T1000 (cell line): ENCODE measurements at places on chromosomes 13 and 19.
A peak's percentile ranks its signal among the peaks of the same experiment; 100 is the strongest.

- DNase-seq = no peak
These were observed 54.0 kb upstream of the POSTN start for GRCh38 chr13:37652596-37652995.

DNA sequence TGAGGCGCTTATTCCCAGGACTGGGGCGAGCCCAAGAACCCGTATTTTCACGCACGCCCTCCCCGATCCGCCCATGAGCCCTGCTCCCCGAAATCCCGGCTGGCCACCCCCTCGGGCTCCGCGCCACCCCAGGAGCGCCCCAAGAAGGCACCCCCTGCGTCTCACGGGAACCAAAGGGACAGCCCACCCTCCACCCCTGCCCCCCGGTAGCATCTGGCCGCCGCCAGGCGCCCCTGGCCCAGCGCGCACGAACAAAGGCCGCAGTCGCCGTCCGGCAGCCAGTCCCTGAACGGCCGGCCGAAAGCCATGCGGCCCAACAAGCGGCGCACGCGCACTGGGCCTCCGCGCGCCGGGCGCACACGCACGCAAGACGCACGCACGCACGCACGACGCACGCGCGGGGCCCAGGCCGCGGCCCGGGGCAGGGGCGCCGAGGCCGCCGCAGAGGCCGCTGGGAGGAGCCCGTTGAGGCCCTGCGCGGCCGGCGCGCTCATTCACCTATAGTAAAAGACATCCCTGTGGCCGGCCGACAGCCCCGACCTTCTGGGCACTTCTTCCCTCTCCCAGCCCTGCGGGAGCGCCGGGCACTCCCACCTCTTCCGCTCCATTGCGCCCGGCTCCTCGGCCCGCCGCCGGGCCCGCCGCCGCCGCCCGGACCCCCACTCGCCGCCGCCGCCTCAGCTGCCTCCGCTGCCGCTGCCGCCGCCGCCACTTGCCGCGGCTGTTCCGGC, 476 bp downstream of the MBD3 start:
- DNase-seq = peak; percentile 87

GRCh38 chr13:78649997-78650716, 8.8 kb downstream of the OBI1 start:
- no peak for DNase-seq

DNA sequence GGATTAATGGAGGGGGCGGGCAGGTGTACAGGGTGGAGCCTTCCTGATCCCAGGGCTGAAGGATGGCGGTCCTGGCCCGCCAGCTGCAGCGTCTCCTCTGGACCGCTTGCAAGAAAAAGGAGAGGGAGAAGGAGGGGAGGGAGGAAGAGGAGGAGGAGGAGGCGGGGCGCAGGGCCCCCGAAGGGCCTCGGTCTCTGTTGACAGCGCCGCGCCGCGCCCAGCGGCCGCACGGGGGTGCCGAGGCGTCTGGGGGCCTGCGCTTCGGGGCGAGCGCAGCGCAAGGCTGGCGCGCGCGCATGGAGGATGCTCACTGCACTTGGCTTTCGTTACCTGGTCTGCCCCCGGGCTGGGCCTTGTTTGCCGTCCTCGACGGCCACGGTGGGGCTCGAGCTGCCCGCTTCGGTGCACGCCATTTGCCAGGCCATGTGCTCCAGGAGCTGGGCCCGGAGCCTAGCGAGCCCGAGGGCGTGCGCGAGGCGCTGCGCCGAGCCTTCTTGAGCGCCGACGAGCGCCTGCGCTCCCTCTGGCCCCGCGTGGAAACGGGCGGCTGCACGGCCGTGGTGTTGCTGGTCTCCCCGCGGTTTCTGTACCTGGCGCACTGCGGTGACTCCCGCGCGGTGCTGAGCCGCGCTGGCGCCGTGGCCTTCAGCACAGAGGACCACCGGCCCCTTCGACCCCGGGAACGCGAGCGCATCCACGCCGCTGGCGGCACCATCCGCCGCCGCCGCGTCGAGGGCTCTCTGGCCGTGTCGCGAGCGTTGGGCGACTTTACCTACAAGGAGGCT, at the start of gene PPM1N:
TSS of gene PPM1N (plus strand) at position 33 of the 785 bp plus-strand sequence. CDS start at position 63, 30 bp downstream.
- no peak for DNase-seq

DNA sequence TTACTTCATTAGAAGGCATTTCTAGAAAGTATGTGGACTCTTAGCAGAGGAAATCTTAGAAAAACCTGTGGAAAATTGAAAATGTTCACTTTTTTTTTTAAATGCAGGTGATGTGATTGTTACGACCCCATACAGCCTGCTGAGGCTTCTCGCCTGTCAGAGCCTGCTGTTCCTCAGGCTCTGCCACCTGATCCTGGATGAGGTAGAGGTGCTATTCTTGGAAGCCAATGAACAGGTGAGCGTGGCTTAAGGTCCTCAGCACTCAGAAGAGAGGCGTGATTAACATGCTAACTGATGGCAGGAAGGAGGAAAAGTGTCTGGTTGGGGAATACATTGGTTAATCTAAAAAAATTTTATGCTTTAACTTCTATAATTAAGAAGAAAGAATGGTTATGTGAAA, 71.4 kb downstream of the SLC7A9 start:
- DNase-seq = no peak

DNA sequence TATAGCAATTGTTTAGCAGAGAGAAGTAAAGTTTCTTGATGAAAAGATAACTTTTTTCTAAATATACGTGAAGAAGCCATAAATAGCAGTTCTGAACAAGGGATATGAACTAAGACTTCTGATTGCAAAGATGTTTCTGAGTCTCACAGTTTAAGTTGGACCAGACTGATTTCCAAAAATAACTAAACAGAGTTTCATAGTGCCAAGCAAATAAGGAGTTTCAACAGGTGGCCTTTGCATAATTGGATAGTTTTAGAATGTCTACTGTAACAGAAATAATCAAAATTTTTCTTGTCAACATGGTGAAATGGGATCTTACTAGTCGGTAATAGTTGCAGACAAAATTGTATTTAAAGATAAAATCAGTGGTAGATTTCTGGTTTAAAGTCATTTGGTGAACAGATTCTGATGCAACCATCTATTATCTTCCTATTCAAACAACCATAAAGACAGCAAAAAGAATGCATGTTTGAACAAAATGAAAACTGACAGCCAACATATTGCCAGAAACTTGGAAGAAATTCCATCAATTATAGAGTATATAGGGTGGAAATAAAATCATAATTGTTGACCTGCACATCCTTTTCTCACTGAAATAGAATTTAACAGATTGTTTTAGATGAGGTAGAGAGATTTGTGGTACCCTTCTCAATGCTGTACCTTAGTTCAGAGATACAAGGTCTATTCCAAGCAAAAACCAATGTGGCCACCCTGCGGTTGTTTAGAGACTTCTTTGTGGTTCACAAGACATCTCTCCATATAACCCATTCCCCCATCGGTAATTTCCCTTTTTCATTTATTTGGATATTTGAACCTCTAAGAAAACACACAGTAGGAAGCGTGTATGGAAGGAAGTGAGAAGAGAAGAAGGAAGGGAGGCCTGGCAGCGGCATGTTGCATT, 275.3 kb downstream of the COG6 start:
- no peak for DNase-seq

GRCh38 chr19:42683917-42684513, 56.3 kb downstream of the PSG3 start:
- no peak for DNase-seq

DNA sequence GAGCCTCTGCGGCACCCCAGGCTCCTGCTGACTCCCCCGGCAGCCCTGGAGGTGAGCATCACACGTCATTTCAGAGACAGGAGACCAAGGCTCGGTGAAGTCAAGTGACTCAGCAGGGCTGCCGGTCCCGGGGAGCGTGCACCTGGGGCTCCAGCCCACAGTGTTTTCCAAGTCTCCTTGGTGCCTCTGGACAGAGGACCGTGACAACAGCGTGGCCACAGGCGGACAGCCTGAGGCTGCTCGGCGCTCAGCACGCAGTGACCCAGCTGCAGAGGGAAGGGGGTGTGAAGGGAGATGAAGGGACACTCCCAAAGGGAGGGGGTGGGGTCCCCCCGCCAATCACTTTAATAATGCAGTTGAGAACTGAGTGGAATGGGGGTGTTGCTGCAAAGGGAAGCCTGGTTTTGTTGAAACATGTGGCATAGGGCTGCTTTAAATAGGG, 17.5 kb upstream of the ASPDH start:
- DNase-seq = no peak

DNA sequence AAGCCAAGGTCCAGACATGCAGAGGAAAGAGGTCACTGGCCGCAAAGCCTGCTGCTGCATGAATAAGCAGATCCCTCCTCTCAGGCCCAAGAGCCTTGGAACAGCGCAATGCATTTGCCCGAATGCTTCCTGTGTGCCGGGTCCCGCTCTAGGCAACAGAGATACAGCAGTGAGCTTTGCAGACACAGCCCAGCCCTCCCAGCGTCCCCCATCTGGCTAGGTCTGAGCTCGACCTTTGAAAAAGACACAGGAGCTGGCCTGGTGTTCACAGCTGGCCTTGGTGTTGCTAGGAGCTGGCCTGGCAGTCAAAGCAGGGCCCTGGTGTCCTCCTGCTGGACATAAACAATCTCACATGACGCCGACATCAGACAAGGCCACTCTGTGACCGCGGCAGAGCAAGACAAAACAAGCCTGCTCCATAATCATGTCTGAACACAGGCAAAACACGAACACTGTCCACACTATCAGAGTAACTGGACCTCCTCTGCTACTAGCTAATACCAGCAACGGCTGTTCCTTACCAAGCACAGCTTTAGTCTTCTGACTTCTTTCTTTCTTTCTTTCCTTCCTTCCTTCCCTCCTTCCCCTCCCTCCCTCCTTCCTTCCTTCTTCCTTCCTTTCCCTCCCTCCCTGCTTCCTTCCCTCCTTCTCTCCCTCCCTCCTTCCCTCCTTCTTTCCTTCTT, 5.7 kb upstream of the PEX11G start:
- no peak for DNase-seq

GRCh38 chr19:11463391-11463790, 17.5 kb downstream of the ELAVL3 start:
- DNase-seq = no peak

- no peak for DNase-seq
These were observed 232.4 kb downstream of the POSTN start for GRCh38 chr13:37366044-37366770.

DNA sequence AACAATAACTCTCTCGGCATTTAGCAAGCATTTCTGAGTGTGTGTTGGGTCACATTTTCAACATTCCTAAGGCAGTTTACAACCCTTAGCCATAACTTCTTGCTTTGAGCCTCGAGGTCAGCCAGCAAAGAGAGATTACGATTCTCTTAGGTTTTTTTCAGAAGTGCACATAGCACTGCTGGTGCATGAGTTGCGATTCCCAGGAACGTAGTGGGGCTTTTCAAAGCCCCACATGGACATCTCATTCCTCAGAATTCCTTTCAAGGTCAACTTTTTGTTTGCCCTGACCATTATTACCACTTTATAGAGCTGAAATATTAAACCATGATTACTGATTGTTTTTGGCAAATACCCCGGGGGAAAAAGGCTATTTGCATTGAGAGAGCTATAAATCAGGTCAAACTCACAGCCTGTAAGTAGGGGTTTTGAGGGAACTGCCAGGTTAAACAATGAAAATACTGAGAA, 705.3 kb downstream of the GPC5 start:
- DNase-seq = no peak

- peak; percentile 38 for DNase-seq
These were observed 7.5 kb downstream of the ZNF440 start for GRCh38 chr19:11821474-11822109.

DNA sequence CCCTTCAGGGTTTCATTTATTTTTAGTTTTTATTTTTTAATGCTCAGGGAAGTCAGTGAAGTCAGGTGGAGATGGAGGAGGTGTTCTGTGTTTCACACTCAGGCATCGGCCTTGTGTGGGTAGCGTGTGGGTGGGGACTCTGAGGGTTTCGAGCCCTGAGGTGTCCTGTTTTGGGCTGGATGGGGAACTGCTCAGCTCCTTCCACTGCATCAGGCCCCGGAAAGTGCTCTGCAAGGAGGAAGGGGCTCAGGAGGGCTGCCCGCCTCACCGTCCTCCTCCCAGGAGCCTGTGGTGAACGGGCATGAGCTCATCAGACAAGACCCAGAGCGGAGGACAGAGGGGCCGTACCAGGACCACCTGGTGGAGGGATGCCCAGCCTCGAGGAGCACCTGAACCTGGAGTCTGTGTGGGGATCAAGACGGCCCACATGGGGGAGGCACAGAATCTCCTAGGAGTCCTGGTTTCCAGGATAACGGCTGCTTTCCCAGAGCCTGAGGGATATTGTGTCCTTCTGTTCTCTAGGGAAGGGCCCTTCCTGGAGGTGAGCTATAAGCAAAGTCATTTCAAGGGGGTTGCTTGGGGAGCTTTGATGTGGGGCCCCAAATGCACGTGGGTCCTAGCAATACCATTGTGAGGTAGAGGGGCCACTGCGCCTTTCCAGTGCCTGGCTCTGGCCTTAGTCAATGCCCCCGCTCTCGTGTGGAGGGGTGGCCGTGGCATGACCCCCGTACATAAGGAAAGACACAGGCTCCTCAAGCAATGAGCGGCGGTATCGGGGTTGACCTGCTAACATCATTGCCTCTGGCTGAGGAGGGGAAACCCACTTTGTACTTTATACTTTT, 13.5 kb upstream of the GAS6 start:
- no peak for DNase-seq

DNA sequence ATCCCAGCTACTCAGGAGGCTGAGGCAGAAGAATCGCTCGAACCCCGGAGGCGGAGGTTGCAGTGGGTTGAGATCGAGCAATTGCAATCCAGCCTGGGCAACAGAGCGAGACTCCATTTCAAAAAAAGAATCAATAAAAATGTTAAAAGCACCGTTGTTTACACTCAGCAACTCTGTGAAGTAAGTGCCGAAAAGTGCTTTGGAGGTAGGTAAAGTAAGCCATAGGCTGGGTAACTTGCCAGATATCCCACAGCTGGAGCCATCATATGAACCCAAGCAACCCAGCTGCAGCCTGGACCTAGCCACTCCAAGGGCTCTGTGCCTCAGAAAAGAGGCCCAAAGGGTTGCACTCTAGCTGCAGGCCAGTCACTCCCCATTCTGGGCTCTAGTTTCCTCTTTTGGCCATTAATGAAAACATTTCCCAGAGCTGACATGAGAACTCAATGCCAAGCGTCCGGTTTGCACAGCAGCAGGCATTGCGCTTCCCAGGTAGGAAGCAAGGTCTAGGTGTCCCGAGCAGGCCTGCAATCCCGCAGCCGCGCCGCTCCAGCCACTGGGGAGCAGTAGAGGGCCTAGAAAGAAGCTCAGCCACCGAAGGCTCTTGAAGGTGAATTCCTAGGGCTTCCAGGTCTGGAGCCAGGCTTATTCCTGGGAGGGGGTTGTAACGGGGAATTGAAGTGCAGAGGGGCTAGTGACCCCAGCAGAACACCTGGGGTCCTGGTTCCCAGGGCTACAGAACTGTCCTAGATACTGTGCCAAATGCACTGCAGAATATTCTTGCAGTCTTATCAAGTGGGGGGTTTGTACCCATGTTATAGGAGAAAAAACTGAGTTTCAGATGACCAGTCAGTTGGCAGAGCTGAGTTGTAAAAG, 4.1 kb upstream of the CD79A start:
- peak; percentile 20 for DNase-seq
